ENCODE measurements at places on chromosomes 3 and 15. TPM values are rescaled to one million over a fixed set of nuclear protein-coding genes. Genes with fewer than 3 reads are reported as not detected.

GRCh38 chr3:13537909-13538296, 11.0 kb upstream of the FBLN2 start:
- no peaks in the 10 kb centered on the region for H3K27me3 ChIP-seq
- no peak for DNase-seq
- no peaks in the 10 kb centered on the region for H3K36me3 ChIP-seq
- H3K27ac ChIP-seq, result no peak overlapping the region
- H3K4me1 ChIP-seq, result peaks cover 6% of the 10 kb centered on the region

CPLX3 gene
- not detected for total RNA-seq

GRCh38 chr3:189630767-189631372, 319 bp upstream of the TP63 start:
- H3K4me1 ChIP-seq, result peaks cover 7% of the 10 kb centered on the region
- no peak overlapping the region for H3K4me3 ChIP-seq
- no peaks in the 10 kb centered on the region for H3K27me3 ChIP-seq
- no peaks in the 10 kb centered on the region for H3K36me3 ChIP-seq

CTNNB1 gene
- total RNA-seq, result 156 TPM

- no peaks in the 10 kb centered on the region for H3K27me3 ChIP-seq
- no peaks in the 10 kb centered on the region for H3K4me1 ChIP-seq
- no peak overlapping the region for H3K27ac ChIP-seq
- no peak for DNase-seq
- no peak overlapping the region for H3K4me3 ChIP-seq
These were observed 153.1 kb upstream of the DPH6 start for GRCh38 chr15:35698966-35699575.

- no peak overlapping the region for H3K4me3 ChIP-seq
- no peaks in the 10 kb centered on the region for H3K4me1 ChIP-seq
- no peak overlapping the region for H3K27ac ChIP-seq
These were observed 37.9 kb downstream of the CMTM8 start for GRCh38 chr3:32276279-32276841.

FSIP1 gene
- total RNA-seq, result 0.38 TPM

DNA sequence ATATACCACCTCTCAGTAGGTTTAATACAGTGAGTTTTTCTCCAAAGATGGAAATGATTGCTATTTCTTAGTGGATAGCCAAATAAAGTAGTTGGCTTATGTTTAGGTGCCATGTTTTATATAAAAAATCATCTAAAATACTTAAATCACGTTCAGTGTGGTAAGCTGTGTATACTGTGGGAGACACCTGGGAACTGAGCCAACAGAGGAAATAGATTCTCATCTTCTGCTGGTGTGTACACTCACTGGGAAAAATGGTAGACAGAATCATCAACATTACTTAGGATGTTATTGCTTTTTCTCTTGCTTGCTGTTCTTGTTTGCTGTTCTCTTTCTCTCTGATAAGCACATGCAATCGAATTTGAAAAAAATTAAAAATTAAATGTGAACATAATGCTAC, 112.6 kb upstream of the MB21D2 start:
- peaks cover 6% of the 10 kb centered on the region for H3K4me1 ChIP-seq
- H3K27ac ChIP-seq, result no peak overlapping the region
- H3K36me3 ChIP-seq, result no peaks in the 10 kb centered on the region
- peaks cover 4% of the 10 kb centered on the region for H3K27me3 ChIP-seq
- H3K4me3 ChIP-seq, result no peak overlapping the region

GRCh38 chr15:49178497-49178896, 8.4 kb downstream of the GALK2 start:
- no peaks in the 10 kb centered on the region for H3K4me1 ChIP-seq
- no peaks in the 10 kb centered on the region for H3K27me3 ChIP-seq
- H3K27ac ChIP-seq, result no peak overlapping the region
- no peaks in the 10 kb centered on the region for H3K36me3 ChIP-seq
- DNase-seq, result no peak
- no peak overlapping the region for H3K4me3 ChIP-seq

DNA sequence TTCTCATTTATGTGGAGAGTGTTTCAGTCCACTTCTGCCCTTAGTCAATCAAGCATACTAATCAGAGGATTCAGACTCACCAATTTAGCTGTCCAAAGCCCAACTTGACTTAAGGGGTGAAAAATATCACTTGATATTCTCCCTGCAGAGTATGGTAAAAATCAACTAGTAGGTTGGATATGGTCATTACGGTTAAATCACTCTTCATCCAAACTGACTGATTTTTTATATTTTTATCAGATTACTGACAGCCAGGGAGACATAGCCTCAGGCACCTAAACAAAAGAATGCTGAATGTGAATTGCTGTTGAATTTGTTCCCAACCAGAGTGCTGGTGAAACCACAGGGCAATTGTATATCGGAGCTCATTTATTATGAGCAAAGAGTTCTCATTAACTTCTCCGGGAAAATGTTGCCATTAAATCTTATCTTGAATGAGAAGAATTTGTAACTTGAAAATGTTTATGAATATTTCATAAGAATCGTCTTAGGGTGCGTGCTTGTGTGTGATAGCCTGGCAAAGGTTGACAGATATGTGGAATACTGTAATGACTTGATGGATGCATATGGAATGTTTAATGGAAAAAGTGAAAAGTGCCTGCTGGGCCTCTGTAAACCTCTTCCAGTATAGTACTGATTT, 411.2 kb downstream of the NAALADL2 start:
- no peaks in the 10 kb centered on the region for H3K27me3 ChIP-seq
- no peak for DNase-seq
- no peaks in the 10 kb centered on the region for H3K4me1 ChIP-seq
- no peak overlapping the region for H3K27ac ChIP-seq
- H3K4me3 ChIP-seq, result no peak overlapping the region
- H3K36me3 ChIP-seq, result no peaks in the 10 kb centered on the region

XIRP1 gene
- 4.1 TPM for total RNA-seq

GRCh38 chr3:126389112-126389793, 5.5 kb upstream of the CFAP100 start:
- no peaks in the 10 kb centered on the region for H3K4me1 ChIP-seq
- DNase-seq, result no peak
- peaks cover 4% of the 10 kb centered on the region for H3K27me3 ChIP-seq
- no peaks in the 10 kb centered on the region for H3K36me3 ChIP-seq
- H3K4me3 ChIP-seq, result no peak overlapping the region

DNA sequence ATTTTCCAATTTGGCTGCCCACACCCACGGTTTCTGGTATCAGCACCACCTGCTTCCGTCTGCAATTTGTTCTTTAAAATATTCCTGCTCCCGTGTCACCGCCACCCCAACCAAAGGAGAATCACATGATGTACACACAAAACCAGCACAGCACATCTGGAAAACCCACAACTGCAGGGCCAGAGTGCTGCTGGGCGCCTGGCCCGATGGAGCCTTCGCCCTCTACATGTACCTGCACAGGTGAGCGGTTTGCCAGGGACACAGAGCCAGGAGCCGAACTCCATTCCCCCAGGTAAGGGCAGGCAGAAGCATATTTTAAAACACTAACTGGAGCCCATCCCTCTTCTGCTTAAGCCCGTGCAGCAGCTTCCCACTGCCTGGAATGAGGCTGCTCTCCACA, 75.6 kb downstream of the ADAMTS17 start:
- H3K27ac ChIP-seq, result no peak overlapping the region
- H3K36me3 ChIP-seq, result no peaks in the 10 kb centered on the region
- no peak overlapping the region for H3K4me3 ChIP-seq
- no peaks in the 10 kb centered on the region for H3K4me1 ChIP-seq

- no peaks in the 10 kb centered on the region for H3K36me3 ChIP-seq
- no peaks in the 10 kb centered on the region for H3K27me3 ChIP-seq
- H3K4me3 ChIP-seq, result no peak overlapping the region
- DNase-seq, result no peak
- no peak overlapping the region for H3K27ac ChIP-seq
These were observed 15.2 kb upstream of the CAMP start for GRCh38 chr3:48208076-48208475.

TASOR gene
- 60.7 TPM for total RNA-seq

- no peaks in the 10 kb centered on the region for H3K4me1 ChIP-seq
- H3K27ac ChIP-seq, result no peak overlapping the region
- H3K36me3 ChIP-seq, result no peaks in the 10 kb centered on the region
These were observed 1218.9 kb downstream of the ROBO2 start for GRCh38 chr3:78258798-78259197.

GRCh38 chr15:32020156-32020555, 10.2 kb upstream of the CHRNA7 start:
- no peaks in the 10 kb centered on the region for H3K4me1 ChIP-seq
- DNase-seq, result no peak
- H3K36me3 ChIP-seq, result no peaks in the 10 kb centered on the region
- no peak overlapping the region for H3K4me3 ChIP-seq
- no peak overlapping the region for H3K27ac ChIP-seq
- H3K27me3 ChIP-seq, result peaks cover 4% of the 10 kb centered on the region

GP9 gene
- not detected for total RNA-seq

Data from CD8-positive, alpha-beta memory T cell (primary cell).